ENCODE measurements at places on chromosomes 1 and 21.

GRCh38 chr1:94927405-94928175 lies 680 bp upstream of the CNN3 start:
- DNase-seq: no peak

GRCh38 chr21:19810779-19811178 lies 1187.4 kb upstream of the NCAM2 start:
- DNase-seq: no peak

DNA sequence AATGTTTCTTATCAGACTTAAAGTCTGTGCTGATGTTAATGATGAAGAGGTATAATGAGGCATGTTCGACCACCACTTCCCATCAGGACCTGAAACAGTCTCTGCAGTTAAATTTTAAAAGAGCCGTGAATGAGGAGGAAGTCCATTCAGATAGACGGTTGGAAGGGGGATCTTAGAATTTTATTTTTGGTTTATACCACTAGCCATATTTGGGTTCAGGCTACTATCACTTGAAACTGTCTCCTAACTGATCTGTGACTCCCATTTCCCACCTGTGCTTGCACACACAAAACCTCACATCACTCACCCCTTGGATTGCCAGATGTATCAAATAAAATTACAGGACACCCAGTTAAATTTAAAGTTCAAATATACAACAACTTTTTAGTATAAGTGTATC lies 9.9 kb upstream of the ANKRD13C start:
- no peak for DNase-seq

GRCh38 chr1:153168686-153169085 lies 18.0 kb upstream of the SPRR2G start:
- no peak for DNase-seq

GRCh38 chr1:221644145-221644448 lies 97.8 kb downstream of the DUSP10 start:
- DNase-seq: no peak

DNA sequence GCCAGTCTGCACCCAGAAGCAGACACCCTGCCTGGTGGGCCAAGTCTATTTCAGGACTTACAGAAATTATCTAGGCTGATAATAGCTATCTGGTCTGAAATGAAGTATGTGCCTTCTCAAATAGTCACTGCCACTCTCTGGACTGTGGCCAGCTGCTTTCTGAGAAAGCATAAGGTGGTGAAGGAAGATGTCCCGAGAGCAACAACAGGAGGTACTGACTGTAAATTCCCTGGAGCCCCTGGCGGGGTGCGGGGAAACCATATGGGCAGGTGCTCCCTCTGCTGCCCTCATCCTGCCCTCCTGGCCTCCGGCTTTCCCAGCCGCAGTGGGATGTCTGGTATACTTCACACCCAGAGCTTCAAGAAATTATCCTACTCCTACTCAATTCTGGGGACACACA lies 86.8 kb downstream of the TGFBR3 start:
- DNase-seq: no peak

GRCh38 chr1:116122955-116123757 lies 12.0 kb downstream of the MAB21L3 start:
- no peak for DNase-seq

DNA sequence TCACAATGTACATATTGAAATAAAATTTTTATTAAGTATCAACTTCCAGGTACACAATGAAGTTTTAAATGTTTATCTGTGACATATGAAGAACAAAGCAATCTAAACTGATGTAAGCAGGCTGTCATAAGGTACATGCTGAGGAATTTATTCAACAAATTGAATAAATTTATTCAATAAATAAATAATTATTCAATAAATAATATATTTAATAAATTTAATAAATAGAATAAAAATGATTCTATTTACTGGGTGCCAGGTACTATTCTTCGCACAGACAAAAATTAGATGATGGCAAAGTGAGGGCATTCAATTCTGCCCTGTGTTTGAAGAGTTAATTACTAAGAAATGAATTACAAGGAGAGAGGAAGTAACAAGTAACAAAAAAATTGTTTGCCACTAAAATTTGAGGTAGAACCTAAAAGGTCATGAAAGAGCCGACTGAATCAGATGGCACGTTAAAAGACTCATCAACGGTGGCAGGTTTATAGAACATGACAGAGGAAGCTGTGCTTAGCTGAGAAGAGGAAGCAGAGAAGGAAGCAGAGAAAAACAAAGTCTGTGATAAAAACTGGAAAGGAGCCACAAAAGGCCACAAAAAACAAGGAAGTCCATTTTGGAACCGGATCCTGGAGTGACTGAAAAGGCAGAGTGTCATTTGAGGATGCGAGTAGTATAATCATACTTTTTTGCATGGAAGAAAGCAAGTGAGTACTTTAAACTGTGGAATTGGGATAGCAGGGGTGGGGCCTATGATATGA lies 2.2 kb upstream of the USP24 start:
- DNase-seq: no peak

- DNase-seq: no peak
These were observed 556.2 kb upstream of the TMPRSS15 start for GRCh38 chr21:18959817-18960216.

DNA sequence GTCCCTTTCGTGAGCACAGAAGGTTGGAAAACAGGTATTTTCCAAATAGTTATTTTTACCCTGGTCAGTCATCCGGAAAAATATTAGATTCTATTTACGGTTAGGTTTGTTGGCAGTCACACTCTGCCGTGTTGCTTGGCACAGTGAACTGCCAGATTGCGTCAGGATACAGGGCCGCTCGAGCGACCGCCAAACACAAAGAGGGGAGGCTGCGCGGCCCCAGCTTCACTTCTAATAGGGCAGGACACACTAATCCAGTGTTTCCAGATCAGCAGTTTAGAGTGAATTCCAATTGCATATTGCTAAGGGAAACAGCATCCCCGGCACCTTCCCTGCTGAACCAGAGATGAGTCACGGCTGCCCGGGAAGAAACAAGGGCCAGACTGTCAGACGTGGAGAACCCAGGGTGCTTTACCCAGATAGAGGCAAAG lies 22.9 kb downstream of the UMODL1 start:
- no peak for DNase-seq

GRCh38 chr21:33789697-33790096 lies 125.9 kb downstream of the ATP5PO start:
- DNase-seq: no peak

DNA sequence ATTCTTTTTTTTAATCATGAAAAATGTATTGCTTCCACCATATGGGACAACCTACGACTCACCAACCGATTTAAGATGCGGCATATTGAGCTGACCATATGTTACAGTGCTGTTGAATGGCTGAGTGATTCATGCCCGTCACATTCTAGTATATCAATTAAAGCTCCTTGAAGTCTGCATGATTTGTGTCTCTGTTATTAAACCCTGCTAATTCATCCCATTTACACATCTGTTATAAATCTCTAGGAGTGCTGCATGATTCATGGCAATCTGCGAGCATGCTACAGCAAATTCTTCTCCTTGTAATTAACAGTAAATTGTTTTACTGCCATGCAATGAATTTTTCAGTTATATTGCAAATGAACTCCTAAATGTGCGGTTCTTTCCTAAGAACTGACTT lies 239.8 kb downstream of the USH2A start:
- no peak for DNase-seq

DNA sequence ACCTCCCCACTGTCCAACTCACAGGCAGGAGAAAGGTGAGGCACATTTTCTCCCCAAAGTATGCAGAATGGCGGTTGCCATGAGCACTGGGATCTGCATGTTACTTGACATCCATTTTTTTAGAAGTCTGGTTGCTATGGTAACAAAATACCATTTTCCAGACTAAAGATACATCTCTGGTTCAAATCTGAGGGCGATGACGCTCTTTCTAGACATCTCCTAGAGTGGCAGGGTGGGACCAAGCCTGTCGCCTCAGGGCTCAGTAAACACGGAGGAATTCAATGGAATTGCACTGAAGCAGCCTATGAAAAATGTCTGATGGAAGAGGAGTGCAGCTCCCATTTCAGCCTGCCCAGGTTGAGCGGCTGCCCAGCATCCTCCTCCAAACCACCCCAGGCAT lies 21.5 kb upstream of the FAM43B start:
- DNase-seq: no peak

- no peak for DNase-seq
These were observed 115.5 kb upstream of the COL24A1 start for GRCh38 chr1:86272083-86272482.

Measured in NCI-H187 treated with DMSO at 0.1 percent for 48 hours (cell line).